ENCODE measurements at places on chromosomes 3 and 15.

GRCh38 chr3:46693038-46693891 lies at the start of gene ALS2CL:
Gene ALS2CL (minus strand): TSS chr3:46693679. CDS start chr3:46689440, 4,239 bp downstream.
- DNase-seq = peak; percentile 30

DNA sequence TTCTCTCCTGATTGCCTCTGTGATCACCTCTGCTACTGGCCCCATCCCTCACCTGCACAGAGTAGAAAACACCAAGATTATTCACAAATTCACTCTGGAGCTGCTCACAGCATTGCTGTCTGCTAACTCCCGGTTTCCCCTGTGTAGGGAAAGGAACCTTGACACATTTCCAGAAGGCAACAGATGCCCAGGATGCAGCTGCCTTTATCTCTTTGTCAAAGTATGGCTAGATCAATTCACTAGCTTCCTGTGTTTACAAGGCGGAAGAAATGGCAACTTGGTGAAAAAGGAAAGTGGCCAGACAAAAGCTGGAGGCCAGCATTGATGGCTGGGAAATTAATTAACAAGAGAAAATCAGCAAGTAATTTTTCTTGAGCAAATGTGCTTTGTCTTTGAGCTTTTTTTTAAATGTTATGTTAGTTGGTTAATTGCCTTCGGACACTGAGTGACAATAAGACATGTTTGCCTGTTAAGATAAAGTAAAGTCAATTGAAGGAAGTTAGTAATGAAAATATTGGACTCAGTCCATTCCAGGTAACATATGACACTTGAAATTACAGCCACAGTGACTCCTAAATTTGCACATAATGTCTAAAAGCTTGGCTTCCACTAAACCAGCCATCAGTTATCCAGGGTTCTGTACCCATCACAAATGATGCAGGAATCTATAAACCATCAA lies 394.6 kb upstream of the IL12A start:
- no peak for DNase-seq

DNA sequence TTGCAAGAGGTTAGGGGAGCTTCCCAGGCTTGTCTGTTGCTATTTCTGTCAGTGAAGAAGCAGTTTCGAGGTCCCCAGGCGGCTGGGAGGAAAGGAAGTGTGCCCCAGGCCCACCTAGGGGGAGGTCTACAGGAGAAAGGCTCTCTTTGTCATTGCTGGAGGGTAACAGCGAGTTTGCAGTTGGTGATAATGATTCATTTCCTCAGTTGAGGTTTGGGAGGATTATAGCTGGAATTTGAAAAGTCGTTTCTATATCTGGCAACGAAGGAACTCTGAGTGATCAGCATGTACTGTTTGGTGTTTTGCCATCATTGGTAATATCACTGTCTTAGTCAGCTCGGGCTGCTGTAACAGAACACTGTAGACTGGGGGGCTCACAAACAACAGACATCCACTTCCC lies 65.5 kb upstream of the UBE3A start:
- no peak for DNase-seq

DNA sequence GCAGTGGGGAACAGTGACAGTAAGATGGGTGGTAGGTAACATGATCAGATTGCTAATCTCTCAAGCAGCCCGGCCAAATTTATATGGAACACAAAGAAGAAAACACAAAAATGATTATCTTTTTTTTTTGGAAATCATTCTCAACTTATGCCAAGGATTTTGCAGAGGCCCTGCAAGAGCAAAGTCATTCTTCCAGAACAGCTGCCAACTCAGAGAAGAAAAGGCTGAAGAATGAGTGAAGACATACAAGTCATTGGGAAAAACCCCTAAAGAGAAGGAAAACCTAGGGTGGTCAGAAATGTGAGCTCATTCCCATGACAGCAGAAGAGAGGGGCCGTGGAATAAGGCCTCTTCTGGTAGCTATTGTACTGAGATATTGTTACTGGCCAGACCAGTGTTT lies 246.7 kb downstream of the SHOX2 start:
- no peak for DNase-seq

GRCh38 chr15:77617476-77618230 lies 15.1 kb downstream of the LINGO1 start:
- no peak for DNase-seq
